ENCODE measurements at places on chromosomes 1 and 21.

DNA sequence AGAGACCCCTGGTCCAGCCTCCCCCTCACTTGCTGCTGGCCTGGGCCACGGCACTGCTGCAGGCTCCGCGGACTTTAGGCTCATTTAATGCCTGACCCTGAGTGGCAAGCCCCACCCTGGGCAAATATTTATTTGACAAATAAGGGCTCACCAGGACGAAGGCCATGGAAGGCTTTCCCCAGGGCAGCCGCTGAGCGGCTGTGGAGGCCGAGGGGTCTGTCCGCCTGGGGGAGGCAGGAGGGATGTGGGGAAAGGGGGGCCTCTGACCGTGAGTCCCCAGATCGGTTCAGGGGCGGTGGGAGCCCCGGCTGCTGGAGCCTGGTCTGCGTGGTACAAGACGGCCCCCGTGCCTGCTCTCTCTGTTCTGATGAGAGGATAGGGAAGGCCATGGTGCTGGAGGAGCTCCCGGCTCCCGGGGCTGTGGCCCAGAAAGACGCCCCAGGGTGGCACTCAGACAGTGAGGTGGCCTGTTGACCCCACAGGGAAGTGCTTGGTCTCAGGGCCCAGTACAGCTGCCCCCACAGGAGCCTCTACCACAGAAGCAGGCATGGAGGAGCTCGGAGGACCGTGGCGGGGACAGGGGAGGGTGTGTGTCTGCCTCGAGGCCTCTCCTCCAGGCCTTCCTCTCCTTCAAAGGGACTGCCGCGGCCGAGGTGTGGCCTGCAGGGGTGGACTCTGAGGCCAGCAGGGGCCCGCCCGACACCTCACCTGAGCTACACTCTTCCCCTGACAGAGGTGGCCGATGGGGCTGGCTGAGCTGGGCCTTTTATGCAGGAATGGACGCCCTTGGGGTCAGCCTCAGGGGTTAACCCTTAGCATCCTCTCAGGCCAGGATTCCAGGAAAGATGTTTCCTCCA lies 9.1 kb upstream of the C1orf159 start:
- DNase-seq, result no peak

DNA sequence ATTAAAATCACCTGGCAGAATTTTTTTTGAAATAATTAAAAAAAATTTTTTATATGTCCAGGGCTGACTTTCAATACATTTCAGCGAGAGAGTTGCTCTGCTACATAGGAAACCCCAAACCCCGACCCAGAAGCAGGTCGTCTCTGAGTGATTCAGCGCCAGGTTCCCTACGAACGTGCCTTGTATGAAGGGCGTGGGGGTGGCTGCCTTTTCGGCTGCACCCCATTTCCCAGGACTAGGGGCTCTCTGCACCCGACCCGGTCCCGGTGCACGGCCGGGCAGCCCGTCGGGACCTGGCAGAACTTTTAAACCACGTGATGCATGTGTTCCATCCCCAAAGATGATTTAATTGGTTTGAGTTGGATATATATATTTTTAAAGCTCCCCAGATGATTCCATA lies 15.8 kb upstream of the SCYL3 start:
- no peak for DNase-seq

- no peak for DNase-seq
Measured at GRCh38 chr1:61496501-61496900, 228.4 kb downstream of the TM2D1 start.

DNA sequence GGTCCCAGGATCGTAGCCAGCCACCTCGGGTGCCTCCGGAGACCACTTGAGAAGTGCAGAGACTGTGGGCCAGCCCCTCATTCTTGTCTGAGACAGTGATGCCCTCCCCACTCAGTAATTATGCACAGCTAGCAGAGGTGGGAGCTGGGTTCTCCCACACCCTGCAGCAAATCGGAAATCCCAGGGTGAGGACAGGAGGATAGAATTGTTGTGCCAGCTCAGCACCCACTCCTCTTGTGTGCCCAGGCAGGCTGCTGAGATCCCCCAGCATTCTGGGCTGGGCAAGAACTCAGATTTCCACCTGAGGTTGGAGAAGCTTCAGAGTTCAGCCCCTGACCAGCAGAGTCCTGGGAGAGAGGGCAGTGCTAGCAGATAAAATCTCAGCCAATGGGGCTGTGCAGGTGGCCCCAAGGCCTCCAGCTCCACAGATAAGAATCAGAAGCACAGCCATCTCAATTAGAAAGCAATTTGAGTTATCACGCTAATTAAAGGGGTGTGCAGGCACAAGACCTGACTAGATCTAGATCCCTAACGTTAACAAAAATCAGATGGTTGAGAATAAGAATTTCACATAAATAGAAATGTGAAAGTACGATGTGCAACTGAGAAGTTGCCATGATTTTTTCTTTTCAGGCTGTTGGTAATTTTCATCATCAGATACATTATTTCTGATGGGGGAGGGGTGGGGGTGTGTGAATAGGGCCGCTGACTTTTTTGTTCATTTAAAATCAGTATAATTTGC lies 45.5 kb upstream of the IRF2BP2 start:
- no peak for DNase-seq

GRCh38 chr1:29372108-29372507 lies 135.8 kb downstream of the PTPRU start:
- no peak for DNase-seq

DNA sequence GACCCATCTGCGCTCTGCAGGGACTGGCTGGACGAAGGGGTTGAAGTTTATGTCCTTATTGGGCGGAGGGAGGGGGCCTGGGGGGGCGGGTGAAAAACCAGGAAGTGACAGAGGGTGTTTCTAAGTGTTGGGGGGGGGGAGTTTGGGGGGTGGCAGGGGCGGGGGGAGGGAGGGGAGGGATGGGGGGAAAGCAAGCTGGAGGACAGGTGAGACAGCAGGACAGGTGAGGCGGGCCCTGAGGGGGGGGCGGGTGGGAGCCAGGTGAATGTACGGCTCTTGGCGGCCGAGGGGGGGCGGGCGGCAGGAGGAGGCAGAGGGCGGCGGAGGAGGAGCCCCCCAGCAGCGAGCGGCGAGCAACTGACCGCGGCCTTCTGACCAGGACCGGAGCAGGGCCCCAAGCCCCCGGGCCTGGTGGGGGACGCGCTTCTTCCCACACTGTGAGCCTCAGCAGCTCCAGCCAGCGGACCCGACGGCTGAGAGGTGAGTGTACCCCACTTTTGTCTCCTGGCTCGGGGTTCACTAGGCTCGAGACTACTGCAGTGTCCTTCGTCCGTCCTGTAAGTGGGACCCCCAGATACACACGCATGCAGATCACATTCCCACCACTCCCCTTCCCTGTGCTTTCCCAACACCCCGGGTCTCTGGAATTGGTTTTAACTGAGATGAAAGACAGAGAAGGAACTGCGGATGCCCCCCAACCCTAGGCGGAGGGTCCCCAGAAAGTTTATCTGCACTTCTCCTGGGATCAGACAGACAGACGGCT lies at the start of gene ZBTB7B:
Gene ZBTB7B (plus strand): TSS at position 339 of the 763 bp plus-strand sequence. CDS start 11,859 bp downstream, outside the sequence.
- DNase-seq, result peak; percentile 57

DNA sequence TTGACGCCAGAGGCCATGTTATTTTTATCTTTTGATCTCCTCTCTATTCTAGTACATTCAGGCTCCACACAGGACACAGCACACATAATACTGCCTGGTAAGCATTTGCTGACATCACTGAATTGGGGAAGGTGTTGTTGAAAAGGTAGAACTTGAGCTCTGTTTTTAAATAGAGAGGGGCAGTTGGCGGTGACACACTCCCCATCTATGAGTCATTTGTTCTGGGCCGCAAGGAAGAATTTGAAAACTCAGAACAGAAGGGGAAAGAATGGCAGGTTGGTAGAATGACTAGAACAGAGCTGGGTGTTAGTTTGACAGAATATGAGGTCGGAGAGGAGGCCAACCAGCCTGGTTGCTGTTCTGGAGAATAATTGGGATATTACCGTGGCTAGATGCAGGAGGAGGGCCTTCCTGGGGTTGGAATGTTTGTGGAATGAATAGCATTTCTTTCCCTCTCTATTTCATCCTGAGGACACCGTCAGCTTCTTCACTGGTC lies 52.1 kb upstream of the ERRFI1 start:
- no peak for DNase-seq

- DNase-seq, result no peak
Measured at GRCh38 chr1:119222271-119222670, 81.8 kb upstream of the WARS2 start.

DNA sequence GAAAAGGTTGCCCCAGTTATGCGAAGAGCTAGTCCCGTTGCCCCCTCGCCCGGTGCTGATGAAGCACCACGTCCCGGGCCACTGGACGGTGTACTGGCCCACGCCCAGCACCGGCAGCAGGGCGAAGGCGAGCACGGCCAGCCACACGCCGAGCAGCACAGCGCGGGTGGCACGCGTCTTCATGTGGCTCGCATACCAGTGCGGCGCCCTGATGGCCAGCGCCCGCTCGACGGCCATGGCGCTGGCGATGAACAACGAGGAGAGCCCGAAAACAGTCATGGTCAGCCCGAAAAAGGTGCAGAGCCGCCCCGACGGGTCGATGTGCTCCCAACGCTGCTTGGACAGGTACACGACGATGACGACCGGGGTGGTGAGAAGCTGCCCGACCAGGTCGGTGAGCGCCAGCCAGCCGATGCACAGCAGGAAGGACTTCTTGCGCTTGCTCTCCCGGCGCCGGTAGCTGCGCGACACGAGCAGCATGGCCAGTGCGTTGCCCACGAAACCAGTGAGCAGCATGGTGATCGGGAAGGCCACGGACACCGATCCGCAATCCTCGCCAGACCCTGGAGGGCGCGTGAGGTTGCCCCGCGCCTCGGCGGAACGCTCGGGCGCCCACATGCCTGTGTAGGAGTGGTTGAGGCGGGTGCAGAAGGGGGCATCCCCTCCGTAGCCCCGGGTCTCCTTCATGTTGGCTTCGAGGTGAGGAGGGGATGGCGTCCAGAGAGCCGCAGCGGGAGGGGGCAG lies 553 bp downstream of the PTGER3 start:
- no peak for DNase-seq

DNA sequence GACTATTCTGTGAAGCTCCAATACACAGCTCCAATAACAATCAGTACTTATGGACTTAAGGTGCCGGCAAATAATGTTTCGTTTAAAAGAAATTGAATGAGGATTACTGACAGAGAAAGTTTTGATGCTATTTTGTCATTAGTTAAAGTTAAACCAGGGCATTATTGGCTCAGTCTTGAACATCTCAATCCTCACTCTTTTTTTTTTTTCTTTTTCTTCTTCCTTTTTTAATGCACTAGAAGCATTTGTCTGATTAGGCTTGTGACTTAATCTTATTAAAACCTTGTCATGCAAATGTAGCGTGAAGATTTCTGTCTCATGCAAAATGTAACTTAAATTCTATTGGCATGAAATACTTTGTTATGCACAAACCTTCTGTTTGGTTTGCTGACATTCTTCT lies 346.8 kb upstream of the ADGRL2 start:
- DNase-seq, result no peak

GRCh38 chr21:44010429-44010828 lies 1.7 kb upstream of the TRAPPC10 start:
- DNase-seq, result peak; percentile 66

DNA sequence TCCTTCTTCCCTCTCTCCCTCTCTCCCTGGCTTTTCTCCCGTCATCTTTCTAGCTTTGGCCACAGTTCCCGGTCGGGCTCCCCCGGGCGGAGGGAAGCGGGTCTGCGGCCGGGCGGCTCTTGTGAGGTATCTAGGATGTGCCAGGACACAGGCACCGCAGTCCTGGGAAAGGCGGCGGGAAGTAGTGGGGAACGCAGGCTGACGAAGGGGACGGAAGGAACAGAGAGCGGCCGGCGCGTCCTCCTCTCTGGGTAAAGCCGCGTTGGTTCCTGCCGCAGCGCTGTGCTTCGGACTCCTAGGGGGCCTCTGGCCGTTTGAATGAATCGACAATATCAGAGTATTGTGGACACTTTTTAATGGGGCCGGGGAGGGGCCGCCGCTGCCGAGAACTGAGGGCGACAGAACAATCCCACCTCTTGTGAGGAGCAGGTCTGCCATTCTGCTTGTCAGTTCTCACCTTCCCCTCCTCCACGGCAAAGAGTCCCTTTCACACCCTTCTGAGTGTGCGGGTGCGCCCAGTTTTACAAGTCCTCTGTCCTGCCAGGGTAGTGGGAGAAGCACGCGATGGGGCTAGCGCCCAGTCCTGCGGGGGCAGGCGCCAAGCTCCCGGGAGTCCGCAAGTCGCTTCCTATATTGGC lies 1.2 kb upstream of the LHX9 start:
- peak; percentile 57 for DNase-seq

GRCh38 chr1:22341791-22342605 lies 109.7 kb upstream of the ZBTB40 start:
- DNase-seq, result no peak

- DNase-seq, result no peak
Measured at GRCh38 chr1:107993920-107994319, 28.9 kb upstream of the VAV3 start.

DNA sequence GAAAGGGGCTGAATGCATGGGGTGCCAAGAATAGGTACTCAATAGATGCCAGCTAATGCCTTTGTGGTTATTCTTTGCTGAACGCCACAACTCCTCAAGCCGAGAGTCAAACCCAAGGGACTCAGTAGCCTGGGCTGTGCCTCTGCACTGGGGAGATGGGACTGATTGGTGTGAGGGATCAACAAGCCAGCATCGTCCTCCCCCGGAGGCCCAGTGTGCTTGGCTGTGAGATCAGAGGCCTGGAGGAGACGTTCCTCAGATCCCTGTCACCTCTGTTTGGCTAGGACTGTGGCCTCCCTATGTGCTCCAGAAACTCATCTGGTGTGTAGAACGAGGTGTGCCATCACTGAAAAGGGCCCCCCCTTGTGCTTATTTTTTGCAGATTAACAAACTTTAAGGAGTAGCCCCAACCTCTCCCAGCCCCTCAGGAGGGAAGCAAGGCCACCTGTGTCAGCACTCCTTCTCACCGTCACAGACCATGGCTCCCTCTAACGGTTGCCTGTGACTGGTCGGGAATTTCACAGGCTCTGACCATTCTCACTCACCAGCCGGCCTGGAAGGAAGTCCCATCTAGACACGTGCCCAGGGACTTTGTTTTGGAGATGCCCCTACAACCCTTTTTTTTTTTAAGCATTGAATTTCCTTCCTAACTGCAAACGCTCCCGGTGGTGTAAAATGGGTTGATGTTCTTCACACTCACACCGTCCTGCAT lies 194.0 kb upstream of the VAMP3 start:
- no peak for DNase-seq

- DNase-seq, result no peak
Measured at GRCh38 chr1:109928591-109929111, 18.0 kb downstream of the CSF1 start.

DNA sequence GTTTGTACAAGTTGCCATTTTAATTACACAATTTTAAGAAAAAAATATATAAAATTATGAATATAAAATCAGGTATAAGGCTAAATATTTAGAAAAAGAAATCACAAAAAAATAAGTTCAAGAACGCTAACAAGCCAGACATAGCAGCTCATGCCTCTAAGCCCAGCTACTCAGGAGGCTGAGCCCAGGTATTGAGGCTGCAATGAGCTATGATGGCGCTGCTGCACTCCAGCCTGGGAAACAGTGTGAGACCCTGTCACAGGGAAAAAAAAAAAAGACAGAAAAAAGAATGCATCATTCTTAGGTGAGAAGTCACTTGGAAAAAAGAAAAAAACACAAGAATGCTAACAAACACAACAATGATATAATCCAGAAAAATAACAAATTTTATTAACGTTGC lies 112.3 kb upstream of the PRDX6 start:
- no peak for DNase-seq

- no peak for DNase-seq
Measured at GRCh38 chr1:218585511-218586184, 240.5 kb downstream of the TGFB2 start.

- DNase-seq, result no peak
Measured at GRCh38 chr1:210647406-210648333, 319.0 kb downstream of the HHAT start.

GRCh38 chr21:15408089-15408488 lies 321.7 kb upstream of the USP25 start:
- DNase-seq, result no peak

Data from NB4 (cell line).